Activated T-helper 1 cell treated with anti-CD3 and anti-CD28 coated beads, Interleukin-2, amount 50 U/mL, for 16 hours (primary cell): ENCODE measurements at places on chromosomes 4 and X.

GRCh38 chr4:146478009-146478408, 43.7 kb downstream of the SLC10A7 start:
- no peak for DNase-seq

- no peak for DNase-seq
These were observed 352.3 kb downstream of the PDGFC start for GRCh38 chr4:156619154-156619934.

DNA sequence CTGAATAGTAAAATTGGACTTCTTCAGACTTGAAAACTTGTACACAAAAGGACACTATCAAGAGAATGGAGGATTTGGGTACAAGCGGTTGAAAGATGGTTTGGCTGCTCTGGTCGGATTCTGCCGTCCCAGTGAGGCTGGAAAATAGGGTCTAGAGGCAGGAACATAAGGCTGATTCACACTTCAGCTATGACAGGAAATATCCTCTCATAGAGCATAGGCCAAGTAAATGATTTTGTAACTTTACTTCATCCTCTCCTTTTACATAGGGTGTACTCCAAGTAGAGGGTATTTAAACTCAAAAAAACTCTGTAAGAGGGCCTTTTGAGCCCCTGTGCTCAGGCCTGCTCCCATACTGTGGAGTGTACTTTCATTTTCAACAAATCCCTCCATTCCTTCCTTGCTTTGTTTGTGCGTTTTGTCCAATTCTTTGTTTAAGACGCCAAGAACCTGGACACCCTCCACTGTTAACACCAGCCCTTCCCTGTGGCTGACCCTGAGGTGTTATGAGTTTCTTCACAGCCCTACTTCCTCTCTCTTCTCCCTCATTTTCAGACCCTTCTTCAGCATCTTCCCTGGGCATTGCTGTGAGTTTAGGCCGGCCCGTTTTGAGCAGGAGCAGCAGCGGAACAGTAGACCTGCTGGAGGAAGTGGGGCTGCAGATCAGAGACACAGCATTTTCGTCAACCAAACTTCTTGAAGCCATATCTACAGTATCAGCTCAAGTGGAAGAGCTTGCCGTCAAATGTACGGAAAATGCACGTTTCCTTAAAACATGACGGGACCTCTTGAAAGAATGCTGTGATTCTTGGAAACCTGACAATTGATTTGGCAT, 7.2 kb downstream of the PGAM4 start:
- no peak for DNase-seq

- no peak for DNase-seq
These were observed 552.7 kb downstream of the RAPGEF2 start for GRCh38 chr4:159655547-159655946.

DNA sequence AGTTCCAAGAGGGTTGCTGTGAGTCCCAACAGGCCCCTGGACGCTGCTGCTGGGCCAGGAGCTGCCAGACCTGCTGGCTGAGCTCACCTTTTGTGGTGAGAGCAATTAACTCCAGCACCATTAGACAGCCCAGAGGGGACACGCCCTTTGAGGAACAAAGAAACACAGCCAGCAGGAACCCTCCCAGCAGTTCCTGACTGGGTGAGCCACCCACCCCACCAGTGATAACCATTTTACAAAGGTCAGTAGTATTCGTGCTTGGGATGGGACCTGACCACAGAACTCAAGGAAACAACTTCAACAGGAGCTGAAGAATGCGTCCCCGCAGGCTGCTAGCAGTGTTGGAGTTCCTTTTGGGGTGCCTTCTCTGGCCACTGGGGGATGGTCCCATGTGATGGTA, 38.8 kb upstream of the AFAP1 start:
- no peak for DNase-seq

DNA sequence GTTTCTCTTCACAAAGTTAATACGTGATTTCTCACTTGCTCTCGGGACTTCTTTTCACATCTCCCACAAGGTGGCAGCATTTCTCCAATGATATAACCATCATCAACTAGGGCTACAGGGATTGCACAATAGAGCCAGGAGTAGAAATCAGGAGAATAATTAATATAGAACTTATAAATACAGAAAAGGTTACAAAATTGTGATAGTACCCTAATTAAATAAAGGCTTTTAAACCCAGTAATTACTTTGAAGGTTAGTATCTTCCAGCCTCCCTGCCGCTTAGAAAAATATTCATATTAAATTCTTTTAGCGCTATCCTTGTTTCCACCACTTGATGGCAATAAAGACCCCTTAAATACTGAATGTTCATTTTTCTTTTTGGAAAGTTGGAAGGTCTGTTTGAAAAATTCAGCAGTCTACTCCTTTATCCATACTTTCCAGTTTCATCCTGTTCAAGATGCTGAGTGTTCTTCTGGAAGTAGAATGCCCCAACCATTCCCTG, 65.8 kb downstream of the RASGEF1B start:
- no peak for DNase-seq

DNA sequence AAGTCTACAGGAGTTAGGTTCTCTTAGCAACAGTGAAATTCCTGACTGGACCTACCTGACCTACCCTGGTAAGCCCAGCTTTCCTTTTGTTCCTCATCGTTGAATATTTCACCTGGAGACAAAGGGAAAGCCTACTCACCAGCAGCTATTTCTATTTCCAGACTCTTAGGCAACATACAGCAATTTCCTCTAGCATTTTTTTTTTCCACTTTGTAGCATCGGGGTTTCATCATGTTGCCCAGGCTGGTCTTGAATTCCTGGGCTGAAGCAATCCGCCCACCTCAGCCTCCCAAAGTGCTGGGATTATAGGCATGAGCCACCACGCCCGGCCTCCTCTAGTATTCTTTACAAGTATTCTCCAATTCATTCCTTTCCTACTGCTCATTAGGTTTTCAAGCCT, 6.8 kb upstream of the S100G start:
- DNase-seq, result no peak

- DNase-seq, result no peak
These were observed 61.4 kb upstream of the PJA1 start for GRCh38 chrX:69226459-69227158.

GRCh38 chr4:151315212-151315886, 10.1 kb downstream of the SH3D19 start:
- DNase-seq, result no peak

DNA sequence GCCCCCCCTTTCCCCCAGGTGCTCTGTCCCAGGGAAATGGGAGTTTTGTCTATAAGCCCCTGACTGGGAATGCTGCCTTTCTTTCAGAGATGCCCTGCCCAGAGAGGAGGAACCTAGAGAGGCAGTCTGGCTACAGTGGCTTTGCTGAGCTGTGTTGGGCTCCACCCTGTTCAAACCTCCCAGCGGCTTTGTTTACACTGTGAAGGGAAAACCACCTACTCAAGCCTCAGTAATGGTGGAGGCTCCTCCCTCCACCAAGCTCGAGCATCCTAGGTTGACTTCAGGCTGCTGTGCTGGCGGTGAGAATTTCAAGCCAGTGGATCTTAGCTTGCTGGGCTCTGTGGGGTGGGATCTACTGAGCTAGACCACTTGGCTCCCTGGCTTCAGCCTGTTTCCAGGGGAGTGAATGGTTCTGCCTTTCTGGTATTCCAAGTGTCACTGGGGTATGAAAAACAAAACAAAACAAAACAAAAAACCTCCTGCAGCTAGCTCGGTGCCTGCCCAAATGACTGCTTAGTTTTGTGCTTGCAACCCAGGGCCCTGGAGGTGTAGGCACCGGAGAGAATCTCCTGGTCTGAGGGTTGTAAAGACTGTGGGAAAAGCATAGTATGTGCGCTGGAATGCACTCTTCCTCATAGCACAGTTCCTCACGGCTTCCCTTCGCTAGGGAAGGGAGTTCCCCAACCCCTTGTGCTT, 41.7 kb downstream of the ITM2A start:
- peak; percentile 14 for DNase-seq

- no peak for DNase-seq
These were observed 429.2 kb upstream of the TRAM1L1 start for GRCh38 chr4:117514391-117515175.

DNA sequence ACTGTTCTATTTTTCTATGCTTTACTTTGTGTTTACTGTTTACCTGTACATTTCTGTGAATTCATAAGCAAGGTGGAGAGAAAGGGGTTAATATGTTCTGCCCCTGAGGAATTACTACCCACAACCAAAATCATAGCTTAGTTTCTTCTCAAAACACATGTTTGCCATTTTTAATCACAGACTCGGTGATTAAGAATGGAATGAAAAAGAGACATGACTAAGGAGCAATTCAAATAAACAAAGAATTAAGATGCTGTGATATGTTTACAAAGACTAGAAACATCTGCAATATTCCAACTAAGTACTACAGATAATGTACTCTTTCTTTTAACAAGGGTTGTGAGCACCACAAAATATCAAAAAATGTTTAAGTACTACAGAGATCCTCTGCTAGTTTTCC, 11.7 kb upstream of the FAT4 start:
- DNase-seq, result no peak

GRCh38 chrX:143461606-143462005, 55.7 kb downstream of the SPANXN3 start:
- no peak for DNase-seq

DNA sequence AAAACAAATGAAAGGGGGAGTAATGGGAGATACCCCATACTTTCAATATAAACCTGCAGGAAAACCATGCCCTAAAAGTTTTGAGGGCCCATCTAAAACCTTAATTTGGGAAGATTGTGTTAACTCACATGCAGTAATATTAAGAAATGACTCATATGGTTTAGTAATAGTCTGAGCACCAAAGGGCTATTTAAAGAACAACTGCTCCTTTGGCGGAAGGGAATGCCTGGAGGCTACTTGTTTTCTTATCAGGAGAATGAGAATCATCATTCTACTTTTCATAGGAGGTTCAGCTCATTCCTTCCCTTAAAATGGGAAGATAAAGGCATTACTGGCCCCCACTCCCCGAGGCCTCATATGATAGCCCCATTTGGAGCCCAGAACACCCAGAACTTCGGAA, 47.6 kb downstream of the SPIN3 start:
- DNase-seq, result no peak

DNA sequence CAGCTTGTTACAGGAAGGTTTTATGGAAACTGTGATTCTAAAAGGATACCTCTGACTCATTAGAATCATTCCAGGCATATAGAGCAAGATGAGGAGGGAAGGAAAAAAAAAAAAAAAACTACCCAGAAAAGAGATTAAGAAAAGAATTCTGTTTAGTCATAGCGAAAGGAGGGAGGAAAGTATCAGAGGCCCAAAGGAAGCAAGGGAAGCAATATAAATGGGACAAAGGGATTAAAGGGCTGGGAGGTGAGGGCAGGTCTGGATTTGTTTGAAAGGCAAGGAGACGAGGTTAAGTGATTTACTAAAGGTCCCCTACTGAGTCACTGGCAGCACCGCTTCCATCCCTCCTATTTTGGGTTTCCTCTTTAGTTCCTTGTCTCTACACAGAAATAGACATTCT, 88.6 kb upstream of the IL1RAPL1 start:
- no peak for DNase-seq

DNA sequence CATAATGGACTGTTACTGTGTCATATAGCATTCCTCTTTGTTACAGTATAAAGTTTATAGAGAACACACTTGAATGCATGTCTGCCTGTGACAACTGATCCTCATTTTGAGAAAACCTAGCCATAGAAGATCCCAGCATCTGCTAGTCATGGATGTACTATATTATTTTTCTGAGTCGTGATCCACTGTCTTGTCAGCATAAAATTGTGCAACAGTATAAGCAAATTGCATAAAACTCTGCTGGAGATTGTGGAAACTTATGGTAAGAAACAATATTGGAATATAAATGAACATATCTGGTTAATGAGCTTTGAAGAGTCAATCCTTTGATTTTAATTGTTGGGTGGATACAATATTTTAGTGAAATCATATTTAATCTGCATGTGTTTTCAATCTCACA, 3.6 kb downstream of the NEIL3 start:
- no peak for DNase-seq

DNA sequence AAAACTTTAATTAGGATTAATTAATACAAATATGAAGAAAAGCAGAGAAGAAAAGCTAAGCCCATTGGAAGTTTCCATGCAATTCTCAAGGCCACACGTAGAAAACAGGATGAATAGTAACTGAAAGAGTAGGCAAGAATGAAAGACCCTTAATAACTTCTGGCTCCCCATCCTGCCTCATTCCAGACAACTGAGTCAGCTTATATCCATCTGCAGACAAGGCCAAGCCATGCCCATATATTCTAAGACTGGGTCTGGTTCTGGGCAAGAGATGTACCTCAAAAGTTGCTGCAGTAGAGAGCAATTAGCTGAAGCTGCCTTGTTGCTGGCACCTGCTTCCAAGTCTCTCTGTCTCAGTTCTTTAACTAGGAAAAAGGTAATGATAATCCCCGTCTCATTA, 244.1 kb downstream of the GPC3 start:
- DNase-seq, result no peak

DNA sequence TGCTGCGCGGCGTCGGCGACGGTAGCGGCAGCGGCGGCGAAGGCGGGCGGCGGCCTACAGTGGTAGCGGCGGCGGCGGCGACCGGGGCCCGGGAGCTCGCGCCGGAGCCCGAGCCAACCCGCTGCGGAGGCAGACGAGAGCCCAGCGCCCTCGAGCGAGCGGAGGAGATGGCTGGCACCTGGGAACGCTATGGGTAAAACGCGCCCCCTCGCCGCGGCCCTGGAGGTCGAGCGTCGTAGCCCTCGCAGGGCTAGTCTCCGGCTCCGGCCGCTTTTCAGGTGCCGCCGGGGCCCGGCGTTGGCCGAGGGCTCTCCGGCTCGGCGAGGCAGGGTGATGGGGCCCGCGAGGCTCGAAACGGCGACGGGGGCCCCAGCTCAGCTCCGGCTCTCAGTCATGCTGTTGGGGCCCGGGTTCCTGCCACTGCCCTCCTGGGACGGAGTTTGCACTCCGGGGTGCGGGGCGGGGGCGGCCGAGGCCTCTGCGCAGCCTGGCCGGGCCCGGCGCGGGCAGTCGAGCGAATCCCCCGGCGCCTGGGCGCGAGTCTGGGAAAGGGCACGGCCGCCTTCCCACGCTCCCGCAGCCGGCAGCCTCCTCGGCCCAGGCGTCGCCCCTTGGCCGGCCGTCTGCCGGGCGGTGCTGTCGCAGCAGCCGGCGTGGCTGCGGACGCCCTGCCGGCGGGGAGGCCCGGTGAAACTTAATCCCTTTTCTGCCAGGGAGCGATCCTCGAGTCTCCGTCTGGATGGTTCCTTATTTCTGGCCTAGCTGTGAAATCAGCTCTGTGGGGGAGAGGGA, 768 bp downstream of the MID2 start:
- DNase-seq, result peak; percentile 10

DNA sequence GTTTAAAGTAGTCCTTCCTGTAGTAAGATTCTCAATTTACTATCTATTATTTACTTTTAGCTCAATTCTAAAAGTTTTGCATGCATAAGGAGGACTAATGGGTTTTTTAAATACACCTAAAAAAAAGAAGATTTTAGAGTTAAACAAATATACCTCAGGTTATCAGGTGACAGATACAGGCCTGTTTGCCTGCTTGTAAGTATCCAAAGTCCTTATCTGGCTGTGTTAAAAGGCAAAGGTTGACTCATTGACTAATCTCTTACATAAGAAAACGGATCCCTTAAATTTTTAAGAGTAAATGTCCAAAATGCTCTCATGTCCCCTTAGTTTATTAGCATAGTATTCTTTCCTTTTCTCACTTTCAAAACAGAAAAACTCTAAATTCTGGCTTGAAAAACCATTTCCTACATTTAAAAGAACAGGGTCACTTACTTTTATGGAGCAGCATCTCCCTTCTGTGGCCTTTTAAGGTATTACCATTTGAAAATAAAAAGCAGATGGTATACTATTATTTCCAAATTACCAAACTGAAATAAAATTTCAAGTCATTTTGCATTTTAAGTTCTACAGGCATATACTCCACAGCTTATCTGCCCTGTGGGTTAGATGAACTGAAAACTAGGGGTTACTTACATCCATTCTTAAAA, 4.5 kb downstream of the CBR4 start:
- DNase-seq, result no peak

- DNase-seq, result no peak
These were observed 956.2 kb upstream of the DIAPH2 start for GRCh38 chrX:95728446-95728845.

GRCh38 chr4:118325431-118325830, 27.4 kb downstream of the PRSS12 start:
- no peak for DNase-seq
